Adipose tissue (tissue), 3 donors: ENCODE measurements at places on chromosomes 12 and 14. TPM values are rescaled to one million over a fixed set of nuclear protein-coding genes. Genes with fewer than 3 reads are reported as not detected.

The VASH1 gene
- polyA plus RNA-seq: 8.7 TPM

The IQSEC3 gene
- 0.61 TPM for polyA plus RNA-seq

The KRT2 gene
- not detected for polyA plus RNA-seq

The ANP32D gene
- not detected for polyA plus RNA-seq

The TMEM119 gene
- polyA plus RNA-seq: 7.0 TPM

The SIVA1 gene
- polyA plus RNA-seq: 213 TPM

The RNFT2 gene
- 0.56 TPM for polyA plus RNA-seq

The FOXJ2 gene
- 7.6 TPM for polyA plus RNA-seq

The PLBD1 gene
- 8.8 TPM for polyA plus RNA-seq

The SLC5A8 gene
- polyA plus RNA-seq: 0.02 TPM

The CHFR gene
- polyA plus RNA-seq: 19.1 TPM

The KRT77 gene
- polyA plus RNA-seq: 0.01 TPM

The PKP2 gene
- 9.4 TPM for polyA plus RNA-seq

The LRFN5 gene
- 3.1 TPM for polyA plus RNA-seq

The MGAT4C gene
- polyA plus RNA-seq: 0.07 TPM
